ENCODE measurements at places on chromosomes 4 and X.

- no peak for DNase-seq
Measured at GRCh38 chr4:121650741-121651140, 46.0 kb downstream of the ANXA5 start.

- no peak for DNase-seq
Measured at GRCh38 chr4:90190525-90190924, 63.3 kb downstream of the CCSER1 start.

- no peak for DNase-seq
Measured at GRCh38 chr4:142567620-142568451, 278.3 kb downstream of the INPP4B start.

DNA sequence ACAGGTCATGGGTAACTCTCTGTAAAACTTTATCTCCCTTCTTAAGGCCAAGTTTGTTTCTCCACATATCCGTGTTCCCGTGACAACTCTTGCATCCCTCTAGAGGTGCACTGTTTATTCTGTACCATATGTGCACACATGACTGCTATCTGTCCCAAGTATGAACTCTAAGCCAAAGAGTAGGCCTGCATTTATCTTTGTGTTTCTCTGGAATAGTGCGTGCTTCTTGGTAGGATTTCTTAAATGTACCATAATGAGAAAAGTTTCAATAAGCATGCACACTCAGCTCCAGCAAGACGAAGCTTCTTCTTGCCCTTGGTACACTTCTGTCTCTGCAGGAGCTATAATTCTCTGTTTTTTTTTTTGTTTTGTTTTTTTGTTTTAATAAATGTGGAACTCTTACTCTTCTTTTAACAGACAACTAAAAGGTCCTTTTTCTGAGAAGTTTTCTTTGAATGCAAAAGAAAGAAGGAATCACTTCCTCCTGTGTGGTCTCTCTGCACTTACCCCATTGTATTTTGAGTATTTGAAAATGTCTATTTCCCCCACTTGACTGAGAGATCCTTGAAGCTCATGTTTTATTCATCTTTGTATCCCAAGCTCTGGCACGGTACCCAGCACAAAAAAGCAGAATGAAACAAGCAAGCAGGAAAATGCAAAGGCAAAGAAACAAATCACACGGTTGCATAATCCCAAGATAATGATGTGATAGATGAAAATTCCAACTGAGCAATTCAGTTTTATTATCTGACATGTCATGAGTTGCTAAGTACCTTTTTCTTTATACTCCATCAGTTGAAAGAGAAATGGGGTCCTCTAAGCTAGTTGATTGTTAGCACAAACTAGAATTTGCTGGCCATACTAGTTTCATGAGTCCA, 521.9 kb upstream of the BOD1L1 start:
- no peak for DNase-seq

DNA sequence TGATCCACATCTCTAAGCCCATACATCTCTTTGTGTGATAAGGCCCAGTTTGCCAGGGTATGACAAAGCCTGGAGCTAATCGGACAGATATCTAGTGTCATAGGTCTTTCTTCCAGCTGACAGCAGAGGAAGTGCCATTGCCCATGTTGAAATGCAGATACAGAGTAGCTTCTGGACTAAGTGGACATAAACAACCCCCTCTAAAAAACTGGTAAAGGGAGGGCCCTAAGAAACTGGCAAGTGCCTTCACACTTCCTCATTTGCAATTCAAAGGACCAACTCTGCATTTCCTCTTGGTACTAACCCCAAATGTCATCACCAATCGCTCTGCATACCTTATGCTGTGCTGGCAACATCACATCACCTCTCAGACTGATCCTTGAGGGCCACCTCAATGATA, 20.8 kb downstream of the ARHGEF6 start:
- DNase-seq, result no peak

Measured in cortex of kidney (tissue), 1 donor.